AG08395 (cell line): ENCODE measurements at places on chromosomes 16 and 17.

DNA sequence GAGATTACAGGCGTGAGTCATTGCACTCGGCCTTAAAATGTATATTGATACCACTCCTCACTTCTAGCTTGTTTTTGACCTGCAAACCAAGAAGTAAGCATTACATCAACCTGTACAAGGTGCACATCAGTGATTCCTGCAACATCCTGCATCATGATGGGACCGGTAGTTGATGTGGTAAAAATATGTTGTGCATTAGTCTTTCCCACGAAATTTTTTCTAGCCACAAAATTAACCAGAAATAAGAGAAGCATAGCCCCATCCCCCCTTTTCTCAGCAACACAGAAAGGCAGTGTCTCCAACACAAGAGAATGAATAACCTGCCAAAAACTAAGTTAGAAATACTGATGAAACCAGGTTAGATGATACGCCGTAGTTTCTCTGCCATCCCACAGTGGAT, 21.1 kb upstream of the NSMCE1 start:
- DNase-seq = no peak

- DNase-seq = peak; percentile 48
Measured at GRCh38 chr16:85556456-85557082, 56.6 kb upstream of the GSE1 start.

GRCh38 chr16:28168991-28169554, 42.7 kb downstream of the XPO6 start:
- no peak for DNase-seq

DNA sequence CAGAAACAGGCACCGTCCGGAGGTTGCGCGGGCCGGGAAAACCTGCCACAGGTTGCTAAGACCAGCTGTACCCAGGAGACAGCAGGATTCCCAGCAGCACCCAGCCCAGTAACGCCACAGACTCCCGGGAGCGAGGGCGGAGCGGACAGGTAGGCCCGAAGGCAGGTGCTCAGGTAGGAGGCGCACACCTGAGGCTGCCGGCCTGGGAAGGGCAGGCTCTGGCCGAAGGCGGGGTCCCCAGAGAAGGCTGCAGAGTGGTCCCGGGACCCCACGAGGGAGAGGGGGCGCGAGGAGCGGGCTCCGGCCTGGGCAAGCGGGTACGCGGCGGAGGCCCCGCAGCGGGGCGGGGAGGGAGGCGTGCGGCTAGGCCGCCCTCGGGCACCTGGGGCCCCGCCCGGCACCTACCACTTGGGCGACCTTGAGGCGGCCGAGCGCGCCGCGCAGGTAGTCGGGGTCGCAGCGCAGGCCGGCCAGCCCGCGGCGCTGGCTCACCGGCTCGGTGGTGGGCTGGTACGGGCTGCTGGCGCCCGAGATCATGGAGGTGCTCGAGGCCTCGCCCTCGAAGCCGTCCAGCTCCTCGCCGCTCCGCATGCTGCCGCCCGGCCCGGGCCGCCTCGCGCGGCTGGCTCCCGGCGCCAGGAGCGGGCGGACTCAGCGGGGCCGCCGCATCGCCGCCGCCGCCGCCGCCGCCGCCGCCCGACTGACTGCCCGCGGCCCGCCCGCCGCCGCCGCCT, 441 bp downstream of the CMTM4 start:
- DNase-seq = no peak

GRCh38 chr16:48173889-48174288, 18.1 kb upstream of the ABCC12 start:
- no peak for DNase-seq

- DNase-seq = no peak
Measured at GRCh38 chr16:21222495-21223337, 10.8 kb upstream of the ANKS4B start.

DNA sequence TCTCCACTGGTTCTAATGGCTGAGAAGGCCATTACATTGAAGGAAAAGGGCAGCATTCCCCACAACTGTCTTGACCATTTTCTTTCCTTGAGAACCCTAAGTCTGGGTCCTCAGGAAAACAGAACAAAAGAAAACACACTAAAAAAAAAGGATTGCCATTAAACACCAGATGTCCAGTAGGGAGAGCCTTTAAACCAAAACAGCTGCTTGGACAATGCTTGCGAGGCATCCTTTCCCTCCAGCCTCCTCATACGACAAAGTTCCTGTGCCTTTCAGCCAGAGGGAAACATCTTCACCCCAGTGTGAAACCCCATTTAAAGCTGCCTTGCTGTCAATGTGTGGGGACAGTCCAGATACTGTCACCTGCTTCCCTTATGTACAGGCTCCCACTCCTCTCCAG, 74.3 kb downstream of the MMD start:
- no peak for DNase-seq

DNA sequence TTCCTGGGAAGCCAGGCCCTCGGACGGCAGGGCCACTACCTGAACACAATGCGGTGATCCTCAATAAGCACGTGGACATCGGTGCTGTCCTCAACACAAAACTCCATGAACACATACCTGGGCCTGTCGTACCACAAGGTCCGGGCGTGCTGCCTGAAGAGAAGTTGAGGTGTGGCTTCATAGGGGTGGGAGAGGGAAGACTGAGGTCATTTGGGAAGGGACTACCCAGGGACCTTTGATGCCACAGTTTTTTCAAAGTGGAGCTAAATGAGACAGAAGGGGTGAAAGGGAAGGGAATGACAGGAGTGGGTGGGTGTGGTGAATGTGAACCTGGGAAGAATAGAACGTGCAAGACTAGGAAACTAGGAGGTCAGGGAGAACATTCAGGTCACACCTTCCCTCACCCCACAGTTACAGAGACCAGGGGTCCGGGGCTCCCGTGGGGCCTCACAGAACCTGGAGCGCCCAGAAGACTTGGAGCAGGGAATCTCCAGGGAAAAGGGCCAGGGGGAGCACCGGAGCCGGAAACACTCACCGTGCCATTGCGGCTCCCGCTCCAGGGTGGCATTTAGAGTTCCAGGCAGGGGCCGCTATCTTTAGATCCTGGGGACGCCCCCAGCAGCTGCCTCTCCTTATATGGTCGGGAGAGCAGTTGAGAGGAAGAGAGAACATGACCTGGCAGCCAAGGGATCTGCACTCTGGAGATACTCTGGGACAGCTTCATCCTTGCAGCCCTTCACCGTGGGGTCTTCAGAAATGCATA, at the start of gene PTGES3L:
Gene PTGES3L (minus strand): TSS at position 570 of the 763 bp plus-strand sequence. CDS start 27 bp downstream, at position 543.
- peak; percentile 43 for DNase-seq

- peak; percentile 86 for DNase-seq
Measured at GRCh38 chr17:1573932-1574696, 11.5 kb upstream of the PITPNA start.

- DNase-seq = no peak
Measured at GRCh38 chr17:5500247-5500588, 13.9 kb downstream of the MIS12 start.

GRCh38 chr16:31700200-31700529, 172.5 kb downstream of the AHSP start:
- DNase-seq = peak; percentile 70
